ENCODE measurements at places on chromosomes 1 and 21.
A peak's percentile ranks its signal among the peaks of the same experiment; 100 is the strongest.

DNA sequence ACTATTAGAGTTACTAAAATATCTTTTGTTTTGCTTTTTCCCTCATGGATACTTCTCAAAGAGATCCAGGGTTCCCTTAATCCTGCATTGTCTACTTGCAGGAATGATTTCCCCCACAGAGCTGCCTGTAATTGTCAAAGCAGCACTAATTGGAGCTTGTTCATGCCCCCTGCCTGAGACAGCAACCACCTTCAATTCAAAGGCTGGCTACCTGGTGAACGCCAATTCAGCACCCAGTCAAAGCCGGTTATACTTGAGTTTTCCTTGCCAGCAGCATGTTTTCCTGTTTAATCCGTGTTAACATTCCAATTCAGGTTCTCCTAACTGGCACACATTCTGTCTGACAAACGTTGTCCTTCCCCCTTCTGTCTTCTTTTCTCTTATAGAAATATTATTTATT lies 382.9 kb downstream of the NTNG1 start:
- no peak for DNase-seq

DNA sequence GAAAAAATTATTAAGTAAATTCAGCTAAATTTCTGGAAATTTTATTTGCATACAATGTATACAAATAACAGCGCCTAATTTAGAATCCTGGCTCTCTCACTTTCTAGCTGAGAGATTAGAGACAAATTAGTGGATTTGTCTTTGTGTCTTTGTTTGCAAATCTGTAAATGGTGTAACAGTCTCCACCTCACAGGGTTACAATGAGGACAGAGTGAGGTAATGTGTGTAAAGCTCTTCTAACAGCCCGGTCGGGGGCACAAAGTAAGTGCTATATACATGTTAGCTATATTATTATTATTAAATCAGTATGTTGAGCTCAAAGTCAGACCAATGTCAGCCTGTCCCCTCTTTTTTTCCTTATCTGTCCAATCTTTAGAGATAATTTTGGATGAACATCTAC lies 5.0 kb upstream of the ADAMTSL4 start:
- peak; percentile 4 for DNase-seq

- DNase-seq: no peak
Measured at GRCh38 chr21:45763074-45763473, 119.5 kb downstream of the PCBP3 start.

- peak; percentile 19 for DNase-seq
Measured at GRCh38 chr1:199152676-199153075, 513.8 kb downstream of the PTPRC start.

Measured in suppressor macrophage treated with lipopolysaccharide for 1 hour (primary cell).